Left colon (tissue), 2 donors: ENCODE measurements at places on chromosomes 2 and 18. TPM values are rescaled to one million over a fixed set of nuclear protein-coding genes. Genes with fewer than 3 reads are reported as not detected.

Gene SP9
- total RNA-seq: not detected

DNA sequence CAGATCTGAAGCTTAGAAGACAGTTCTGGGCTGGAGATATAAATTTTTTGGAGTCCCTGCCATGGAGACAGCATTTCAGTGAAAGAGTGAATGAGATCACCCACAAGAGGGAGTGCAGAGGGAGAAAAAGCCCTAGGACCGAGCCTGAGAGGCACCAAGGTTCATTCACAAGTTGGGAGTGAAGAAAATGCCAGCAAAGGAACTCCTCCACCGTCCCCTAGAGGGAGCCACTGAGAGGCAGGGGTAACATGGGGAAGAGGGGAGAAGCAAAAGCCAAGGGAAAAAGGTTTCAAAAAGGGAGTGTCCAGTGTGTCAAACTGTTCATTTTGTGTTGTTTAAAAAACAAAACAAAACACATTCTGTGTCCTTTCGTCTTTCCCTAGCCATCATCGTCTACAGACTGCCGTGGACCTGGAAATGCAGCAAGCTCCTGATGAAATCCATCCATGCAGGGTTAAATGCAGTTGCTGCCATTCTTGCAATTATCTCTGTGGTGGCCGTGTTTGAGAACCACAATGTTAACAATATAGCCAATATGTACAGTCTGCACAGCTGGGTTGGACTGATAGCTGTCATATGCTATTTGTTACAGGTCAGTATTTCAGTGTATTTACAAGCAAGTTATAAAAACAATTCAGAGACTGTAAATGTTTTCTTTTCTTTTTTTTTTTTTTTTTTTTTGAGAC is 19.1 kb downstream of the CYBRD1 start:
- no peak for DNase-seq

Gene STK16
- 41.9 TPM for total RNA-seq

Gene GAD1
- not detected for total RNA-seq

Gene FEV
- 4.8 TPM for total RNA-seq

Gene BOLL
- total RNA-seq: not detected

DNA sequence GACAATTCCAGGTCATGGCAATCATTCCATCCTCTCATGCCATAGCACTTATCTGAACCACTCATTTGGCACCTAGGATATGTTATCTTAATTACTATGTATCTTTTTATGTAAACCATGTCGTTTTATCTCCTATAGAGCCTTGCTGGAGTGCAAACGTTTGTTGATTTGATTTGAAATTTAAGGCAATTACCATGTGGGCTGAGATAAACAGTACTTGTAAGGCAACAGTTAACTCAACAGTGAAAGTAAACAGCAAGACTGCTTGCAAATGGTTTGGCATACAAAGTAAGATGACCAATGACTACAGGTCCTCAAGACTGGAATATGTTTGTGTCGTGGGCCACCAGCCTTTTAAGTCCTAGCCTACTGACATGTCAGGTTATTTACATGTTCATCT is 133.7 kb upstream of the ZFP36L2 start:
- DNase-seq: no peak

DNA sequence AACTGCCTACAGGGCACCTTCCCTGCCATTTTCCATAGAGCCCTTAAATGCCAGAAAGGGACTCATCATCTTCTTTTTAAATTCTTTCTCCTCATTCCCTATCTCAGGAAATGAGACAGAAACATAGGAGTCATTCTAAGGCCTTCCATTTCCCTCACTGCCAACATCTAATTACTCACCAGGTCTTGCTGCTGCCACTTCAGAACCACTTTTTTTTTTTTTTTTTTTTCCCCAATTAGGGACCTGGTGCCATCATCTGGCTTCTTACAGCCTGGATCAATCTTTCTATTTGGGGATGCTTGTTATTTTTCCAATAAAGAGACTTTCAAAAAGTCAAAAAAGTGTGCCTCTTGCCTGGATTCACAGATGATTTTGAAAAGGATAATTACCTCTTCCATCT is 373.4 kb downstream of the LPIN1 start:
- no peak for DNase-seq

Gene MYOM1
- total RNA-seq: 3.5 TPM

GRCh38 chr2:98015671-98016070 is 19.9 kb upstream of the TMEM131 start:
- DNase-seq: no peak

DNA sequence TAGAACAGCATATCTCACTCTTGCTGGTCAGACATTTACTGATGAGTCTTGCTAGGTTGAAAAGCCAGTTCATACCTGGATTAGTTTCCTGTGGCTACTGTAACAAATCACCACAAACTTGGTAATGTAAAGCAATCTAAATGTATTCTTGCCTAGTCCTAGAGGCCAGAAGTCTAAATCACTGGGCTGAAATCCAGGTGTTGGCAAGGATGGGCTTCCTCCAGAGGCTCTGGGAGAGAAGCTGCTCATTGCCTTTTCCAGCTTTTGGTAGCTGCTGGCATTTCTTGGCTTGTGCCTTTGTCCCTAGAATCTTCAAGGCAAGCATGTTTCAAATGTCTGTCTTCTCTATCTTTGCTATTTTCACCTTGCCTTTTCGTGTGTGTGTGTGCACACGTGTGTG is 62.3 kb upstream of the MAP4K3 start:
- no peak for DNase-seq

Gene TCF23
- not detected for total RNA-seq

Gene ESCO1
- total RNA-seq: 14.8 TPM

- no peak for DNase-seq
Measured at GRCh38 chr2:11669454-11670291, at the start of gene NTSR2. NTSR2 (minus strand) TSS chr2:11670195; CDS start chr2:11670129, 66 bp downstream.

Gene COLEC11
- total RNA-seq: 1.2 TPM

DNA sequence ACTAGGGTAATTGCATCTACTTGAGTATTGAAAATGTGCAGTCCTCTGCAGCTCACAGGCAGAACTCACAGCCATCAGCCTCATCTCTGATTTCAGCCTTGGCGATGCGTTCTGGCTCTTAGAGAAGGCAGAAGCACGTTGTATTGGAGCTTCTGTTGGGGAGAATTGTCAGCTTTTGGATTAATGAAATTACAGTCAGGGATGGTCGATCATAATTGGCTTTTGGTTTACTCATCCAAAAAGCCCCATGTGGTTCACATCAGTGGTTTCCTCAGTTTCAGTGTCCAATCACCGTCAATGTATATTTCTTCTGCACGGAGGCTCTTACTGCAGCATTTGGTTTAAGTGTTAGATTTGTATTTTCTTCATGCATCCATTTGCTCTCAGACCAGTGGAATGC is 218.5 kb upstream of the SOX11 start:
- no peak for DNase-seq

Gene ASAP2
- total RNA-seq: 63.8 TPM

Gene RNF125
- total RNA-seq: 12.0 TPM

Gene SNTG2
- total RNA-seq: 1.2 TPM

Gene ABHD1
- total RNA-seq: 0.34 TPM

Gene SAG
- not detected for total RNA-seq

GRCh38 chr2:171451074-171451473 is 17.0 kb downstream of the DCAF17 start:
- DNase-seq: no peak

DNA sequence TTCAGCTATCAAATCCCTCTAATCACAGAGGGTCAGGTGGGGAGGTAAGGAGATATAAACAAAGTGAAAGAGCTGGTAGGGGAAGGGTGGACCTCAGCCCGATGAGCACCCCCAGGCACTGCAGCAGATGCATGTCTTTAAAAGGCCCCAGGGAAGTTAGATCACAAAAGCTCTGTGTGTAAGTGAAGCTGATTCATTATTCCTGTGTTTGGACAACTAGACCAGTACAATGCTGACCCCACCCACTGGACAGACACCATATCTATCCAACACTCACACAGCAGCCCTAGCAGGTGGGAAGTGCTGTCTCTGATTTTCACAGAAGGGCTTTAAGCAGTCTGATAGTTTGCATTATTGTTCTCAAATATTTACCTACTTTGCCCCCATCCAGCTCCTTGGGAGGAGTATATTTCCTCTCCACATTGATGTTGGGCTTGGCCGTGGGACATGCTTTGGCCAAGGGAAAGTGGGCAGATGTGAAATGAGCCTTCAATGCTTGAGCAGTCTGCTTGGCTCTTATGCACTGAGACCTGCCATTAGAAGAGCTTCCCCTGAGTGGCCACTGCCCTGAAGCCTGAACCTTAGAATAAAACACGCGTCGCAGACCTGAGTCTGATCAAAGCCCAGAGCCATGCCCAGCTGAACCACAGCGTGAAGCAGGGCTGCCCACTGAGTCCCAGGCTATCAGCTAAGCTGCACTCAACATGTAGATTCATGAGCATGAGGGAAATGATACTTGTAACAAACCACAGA is 111.4 kb downstream of the COPS8 start:
- no peak for DNase-seq
